ENCODE measurements at places on chromosomes 3 and 15.

DNA sequence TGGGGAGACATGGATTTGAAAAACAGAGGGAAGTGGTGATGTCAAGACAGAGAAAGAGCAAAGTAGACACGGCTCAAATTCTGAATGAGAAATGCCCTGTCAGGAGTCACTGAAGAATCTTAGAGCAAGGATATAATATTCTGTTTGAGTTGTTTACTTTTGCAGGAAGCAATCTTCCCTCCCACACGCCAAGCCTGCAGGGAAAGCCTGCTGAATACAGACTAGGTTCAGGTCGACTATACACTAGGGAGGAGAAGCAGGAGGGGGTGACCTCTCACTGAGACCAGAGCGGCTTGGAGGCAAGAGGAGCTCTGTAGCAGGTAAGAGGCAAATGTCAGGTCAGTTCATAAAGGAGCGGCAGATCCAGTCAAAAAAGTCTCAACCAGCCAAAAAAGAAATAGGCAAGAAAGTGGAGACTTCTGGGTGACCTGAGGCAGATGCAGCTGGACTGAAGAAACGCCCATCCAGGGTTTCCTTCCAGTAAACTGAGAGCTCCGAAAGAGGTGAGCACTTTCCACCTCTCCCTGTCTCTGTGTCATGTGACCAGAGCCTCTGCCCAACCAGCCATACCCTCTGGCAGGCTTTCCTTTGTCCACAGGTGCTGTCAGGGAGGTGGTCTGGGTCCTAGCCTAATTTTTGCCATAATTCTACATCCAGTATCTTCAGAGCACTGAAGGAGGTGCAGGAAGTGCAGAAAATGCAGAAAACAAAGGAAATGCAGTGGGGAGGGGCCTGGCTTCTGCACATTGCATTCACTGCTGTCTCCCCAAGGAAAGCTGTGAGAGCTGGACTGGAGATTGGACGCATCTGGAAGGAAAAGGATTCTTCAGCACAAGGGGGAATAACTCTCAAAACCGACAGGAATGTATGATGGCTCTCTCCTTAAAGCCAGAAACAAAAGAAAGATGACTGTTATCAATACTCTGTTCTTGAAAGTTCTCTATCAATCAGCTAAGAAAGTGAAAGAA, 37.8 kb upstream of the CTXND1 start:
- no peak for DNase-seq

DNA sequence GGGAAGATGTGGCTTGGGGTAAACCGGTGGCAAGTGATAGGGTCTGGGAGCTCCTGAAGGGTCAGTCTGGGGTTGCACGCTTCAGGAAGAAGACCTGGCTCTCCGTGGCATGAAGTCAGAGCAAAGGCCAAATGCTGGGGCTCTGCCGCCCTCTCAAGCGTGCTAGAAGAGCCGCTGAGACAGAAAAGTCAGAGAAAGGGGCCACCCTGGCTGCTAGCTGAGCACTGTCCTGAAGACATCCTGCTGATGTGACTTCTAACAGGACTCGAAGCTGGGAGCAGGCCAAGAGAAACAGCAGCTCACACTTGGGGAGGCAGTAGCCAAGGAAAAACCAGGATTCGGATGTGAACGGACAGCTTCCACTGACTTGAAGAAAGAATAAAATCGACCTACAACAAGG, 270.4 kb downstream of the OCA2 start:
- DNase-seq: no peak

DNA sequence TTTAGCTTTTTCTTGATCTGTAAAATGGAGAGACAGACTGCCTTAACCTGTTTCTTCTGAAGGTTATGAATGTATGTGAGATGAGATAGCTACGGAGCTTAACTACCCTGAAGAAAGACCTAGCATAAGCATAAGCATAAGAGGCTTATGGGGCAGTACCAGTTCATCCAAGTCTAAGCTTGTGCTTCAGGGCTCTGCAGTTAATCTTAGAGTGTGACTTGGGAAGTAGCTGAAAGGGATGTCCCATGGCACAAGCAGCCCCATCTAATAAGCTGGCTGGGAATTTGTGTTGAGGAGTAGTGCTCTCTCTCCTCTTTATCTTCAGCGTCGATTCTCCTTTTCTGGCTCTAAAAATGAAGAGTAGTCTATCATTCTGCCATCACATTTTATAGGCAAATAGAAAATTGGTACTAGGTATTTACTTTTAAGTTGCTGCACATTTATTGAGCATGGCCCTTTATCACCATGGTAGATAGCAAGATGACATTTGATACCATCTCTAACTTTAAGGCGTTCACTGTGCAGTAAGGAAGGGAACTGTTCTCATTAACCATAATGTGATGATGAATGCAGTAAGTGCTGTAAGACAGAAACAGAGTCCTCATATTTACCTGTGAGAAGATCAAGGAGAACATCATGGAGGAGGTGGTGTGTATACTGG, 174.5 kb upstream of the LRRFIP2 start:
- no peak for DNase-seq

GRCh38 chr3:153617463-153617862, 455.4 kb downstream of the RAP2B start:
- no peak for DNase-seq

- no peak for DNase-seq
Observed at GRCh38 chr3:59798372-59799086, 748.7 kb upstream of the CFAP20DC start.

DNA sequence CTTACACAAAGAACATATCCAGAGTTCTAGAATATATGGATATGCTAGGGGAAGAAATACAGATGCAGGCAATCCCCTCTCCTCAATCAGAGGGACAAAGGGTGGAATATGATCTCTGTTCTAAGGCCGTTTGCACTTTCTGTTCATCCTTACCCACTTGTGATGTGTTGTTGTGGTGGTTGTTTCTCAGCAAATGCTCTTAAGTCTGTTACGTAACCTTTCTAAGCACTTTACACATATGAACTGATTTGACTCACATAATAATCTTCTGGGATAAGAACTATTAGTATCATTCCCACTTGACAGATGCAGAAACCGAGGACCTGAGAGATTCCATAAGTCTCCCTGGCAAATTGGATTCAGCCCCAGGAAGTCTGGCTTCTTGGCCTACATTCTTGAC, 40.5 kb downstream of the NGRN start:
- no peak for DNase-seq

DNA sequence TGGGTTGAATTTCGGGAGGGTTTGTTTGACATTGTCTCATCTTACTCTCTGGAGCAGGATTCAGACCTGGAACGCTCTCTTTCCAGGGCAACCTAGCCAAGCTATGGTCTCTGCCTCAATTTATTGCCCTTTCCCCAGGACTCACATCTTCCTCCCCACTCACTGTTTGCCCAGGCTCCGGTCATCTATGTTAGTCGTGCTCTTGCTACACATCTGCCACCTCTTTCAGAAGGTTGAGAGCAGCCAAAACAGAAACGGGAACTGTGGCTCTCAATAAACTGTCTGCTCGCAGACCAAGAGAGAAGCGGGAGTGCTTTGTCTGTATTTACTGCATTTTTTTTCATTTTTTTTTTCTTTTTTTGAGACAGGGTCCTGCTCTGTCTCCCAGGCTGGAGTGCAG, 81.6 kb downstream of the ST6GAL1 start:
- DNase-seq: no peak

- peak; percentile 26 for DNase-seq
Observed at GRCh38 chr3:37144806-37145205, 29.6 kb downstream of the LRRFIP2 start.

DNA sequence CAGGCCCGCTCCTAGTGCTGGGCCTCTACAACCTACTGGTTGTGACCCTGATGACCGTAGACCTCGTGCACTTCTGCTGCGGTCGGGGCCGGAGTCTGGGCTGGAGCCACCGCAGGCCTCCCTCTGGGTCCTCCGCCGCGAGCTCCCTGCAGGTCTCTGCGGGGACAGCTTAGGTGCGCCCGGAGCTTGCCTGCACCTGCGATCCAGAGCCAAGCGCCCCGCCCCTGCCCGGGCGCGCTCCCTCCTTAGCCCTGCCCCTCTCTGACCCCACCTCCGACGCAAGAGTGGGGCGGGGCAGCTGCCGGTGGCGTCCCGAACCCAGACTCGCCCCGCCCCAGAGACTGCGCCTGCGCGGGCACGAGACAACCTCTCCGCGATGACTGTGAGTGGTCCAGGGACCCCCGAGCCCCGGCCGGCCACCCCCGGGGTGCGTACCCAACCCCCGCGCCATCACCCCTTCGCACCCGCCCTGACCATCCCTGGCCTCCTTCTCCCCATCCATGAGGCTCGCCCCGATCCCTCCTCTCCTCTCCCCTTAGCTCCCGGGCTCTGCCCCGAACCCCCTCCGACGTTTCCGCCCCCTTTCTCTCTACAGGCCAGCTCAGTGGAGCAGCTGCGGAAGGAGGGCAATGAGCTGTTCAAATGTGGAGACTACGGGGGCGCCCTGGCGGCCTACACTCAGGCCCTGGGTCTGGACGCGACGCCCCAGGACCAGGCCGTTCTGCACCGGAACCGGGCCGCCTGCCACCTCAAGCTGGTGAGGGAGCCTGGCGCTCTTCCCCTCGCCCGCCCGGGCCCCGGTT, at the start of gene UNC45A:
TSS of gene UNC45A (plus strand) at position 337 of the 803 bp plus-strand sequence. CDS start at position 377, 40 bp downstream.
- peak; percentile 95 for DNase-seq

- no peak for DNase-seq
Observed at GRCh38 chr15:96540283-96540682, 209.8 kb downstream of the NR2F2 start.

GRCh38 chr3:14725013-14725412, 50.1 kb downstream of the C3orf20 start:
- DNase-seq: no peak

DNA sequence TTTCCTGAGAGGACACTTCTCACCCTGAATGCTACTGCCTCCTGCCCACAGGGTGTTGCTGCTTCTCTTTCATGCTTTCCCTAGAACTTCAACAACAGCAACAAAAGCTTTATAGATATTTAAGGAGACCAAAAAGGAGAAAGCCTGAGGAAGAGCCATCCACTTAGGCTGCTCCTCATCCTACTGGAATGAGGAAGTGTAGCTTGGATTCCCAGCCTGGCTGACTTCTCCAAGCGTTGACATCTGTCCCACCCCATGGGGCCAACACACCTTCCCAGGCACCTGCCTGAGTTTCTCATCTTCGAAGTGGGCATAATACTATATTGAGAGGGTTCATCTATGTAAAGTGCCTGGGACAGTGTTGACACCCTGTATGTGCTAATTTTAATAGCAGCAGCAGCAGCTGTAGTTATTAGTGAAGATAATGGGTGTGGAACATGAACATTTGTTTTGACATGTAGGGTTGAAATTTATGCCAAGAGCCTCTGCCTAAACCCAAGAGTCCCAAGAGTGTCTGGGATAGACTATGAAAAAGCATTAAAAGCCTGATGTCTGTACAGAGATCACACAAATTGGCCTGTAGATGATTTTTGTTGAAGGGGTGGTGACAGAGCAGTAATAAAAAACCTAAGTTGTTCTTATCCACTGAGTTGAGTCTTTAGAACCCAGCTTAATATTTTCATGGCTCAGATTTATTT, 96.5 kb upstream of the PIAS1 start:
- DNase-seq: no peak

GRCh38 chr3:57234613-57235575, 7.4 kb downstream of the APPL1 start:
- DNase-seq: no peak

- no peak for DNase-seq
Observed at GRCh38 chr3:7385635-7386034, 524.7 kb downstream of the GRM7 start.

- no peak for DNase-seq
Observed at GRCh38 chr3:171874251-171874681, 31.1 kb downstream of the TMEM212 start.

DNA sequence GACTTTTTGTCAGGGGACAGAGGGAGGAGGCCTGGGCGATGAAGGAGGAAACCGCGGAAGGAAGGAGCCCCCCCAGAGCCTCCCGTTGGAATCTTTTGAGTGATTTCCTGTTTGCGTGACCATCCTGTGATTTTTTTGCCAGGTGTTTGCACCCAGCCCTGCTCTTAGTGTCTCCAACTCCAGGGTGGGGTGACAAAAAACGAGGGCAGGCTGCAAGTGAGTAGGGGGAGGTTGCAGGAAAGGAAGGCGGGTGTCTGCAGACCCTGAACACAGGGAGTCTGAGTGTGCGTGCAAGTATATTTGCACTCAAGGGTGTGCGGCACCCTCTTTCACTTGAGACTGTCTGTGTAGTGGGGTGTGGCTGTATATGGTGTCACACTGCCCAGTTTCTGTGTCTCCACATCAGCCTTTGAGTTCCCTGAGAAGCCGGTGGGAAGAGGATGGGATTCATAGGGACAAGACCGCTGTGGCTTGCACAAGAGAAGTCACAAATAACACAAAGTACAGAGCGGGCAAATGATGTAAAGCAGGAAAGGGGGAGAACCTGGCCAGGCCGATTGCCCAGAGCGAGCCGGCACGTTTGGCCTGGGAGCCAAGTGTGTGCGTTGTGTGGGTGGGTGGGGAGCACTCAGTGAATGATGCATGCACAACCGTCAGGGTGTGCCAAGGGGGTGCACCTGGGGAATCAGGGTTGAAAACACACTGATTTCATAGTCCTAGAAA, 6.6 kb downstream of the ISLR2 start:
- no peak for DNase-seq

DNA sequence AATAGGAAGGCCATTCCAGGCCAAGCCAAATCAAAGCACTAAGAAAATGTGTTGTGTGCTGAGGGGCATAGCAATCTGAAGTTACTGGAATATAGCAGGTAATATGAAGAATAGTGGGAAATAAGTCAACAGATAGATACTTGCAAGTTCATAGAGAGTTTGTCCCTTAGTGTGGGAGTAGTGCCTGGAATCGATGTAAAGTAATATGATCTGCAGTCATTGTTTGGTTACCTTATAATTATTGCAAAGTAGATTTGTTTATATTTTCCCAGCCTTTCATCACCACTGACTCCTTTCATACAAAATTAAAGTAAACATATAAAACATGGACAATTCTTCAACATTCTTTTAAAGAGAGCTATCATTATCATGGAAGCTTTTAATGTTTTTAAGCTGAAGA, 420.9 kb upstream of the NECTIN3 start:
- DNase-seq: no peak

GRCh38 chr15:85318048-85318731, 62.2 kb upstream of the AKAP13 start:
- DNase-seq: peak; percentile 67

DNA sequence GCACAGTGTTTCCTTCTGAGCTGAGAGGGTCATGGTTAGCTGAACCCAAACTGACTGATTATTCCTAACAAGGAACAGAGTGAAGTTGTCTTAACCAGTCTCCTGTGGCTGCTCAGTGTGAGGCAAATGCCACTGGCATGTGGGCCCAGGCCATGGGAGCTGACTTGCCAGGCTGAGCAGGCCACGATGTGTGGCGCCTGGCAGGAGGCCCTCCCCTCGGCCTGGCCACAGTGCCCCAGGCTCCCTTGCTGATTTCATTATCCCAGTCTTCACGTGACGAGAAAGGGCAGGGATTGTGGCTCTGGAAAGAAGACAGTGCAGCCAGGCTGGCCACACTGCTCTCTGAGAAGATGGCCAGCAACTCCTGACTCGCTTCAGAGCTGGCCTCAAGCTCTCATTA, 58.8 kb downstream of the SLCO2A1 start:
- DNase-seq: no peak
